ENCODE measurements at places on chromosomes 2 and 18.

- no peak for DNase-seq
Measured at GRCh38 chr2:219508971-219509779, 5.1 kb upstream of the ASIC4 start.

DNA sequence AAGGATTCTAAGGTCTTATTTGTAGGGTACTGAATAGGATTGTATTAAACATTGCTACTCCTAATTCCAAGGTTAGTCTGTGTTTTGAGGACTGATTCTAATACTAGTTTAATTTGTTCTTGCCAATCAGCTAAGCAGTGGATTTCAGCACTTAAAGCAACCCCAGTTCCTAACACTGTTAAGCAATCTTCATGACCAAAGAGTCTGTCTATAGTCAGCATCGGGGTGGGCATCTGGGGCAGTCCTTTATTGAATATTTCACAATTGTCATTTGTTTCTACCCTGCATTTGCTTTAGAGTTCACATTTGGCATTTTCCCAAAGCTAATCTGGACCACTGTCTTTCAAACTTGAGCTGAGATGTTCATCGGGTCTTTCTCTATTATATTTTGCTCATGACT is 248.0 kb upstream of the TANK start:
- no peak for DNase-seq

DNA sequence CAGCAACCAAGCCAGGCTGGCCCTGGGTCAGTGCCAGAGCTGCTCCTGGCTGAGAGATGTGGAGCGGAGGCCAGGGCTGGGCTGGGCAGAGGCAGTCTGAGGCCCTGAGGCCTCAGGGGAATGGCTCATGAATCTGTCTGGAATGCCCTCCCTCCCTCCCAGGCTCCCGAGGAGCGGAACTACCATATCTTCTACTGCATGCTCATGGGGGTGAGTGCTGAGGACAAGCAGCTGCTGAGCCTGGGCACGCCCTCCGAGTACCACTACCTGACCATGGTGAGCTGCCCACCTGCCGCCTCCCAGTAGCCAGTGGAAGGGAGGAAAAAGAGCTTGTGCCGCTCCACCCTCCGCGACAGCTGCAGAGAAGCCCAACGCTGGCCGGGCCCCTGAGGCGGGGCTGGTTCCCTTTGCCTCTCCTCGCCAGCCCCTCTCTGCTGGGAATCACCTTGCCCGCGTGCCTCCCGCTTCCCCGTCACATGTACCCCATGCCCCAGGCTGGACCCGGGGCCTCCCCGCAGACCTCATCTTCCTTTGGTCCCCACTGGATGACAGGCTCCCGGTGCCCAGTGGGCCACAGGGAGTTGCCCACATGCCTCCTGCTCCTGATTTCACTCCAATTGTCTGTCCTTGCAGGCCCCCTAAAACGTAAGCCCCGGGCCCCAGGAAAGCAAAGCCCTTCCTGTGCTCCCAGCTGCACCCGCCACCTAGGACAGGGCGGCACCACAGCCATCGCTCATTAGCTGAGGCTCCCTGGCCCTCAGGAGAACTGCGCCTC is 41.1 kb downstream of the MYO7B start:
- no peak for DNase-seq

DNA sequence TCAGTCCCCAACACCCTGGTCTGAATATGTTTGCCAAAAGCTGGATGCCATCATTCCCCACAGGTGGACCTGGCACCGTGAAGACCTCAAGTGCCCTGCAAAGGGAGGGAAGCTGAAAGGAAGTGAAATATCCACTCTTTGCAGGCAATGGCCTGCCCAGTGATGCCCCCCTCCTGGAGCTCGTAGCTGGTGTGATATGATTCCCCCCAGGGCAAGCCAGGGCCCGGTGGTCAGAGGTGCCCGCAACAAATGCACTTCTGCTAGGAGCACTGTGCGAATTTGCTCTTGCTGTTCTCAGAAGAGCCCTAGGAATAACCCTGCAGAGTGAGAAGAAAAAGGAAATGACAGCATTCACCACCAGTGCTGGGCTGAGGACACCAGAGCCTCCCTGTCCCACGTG is 247.4 kb downstream of the KLHL29 start:
- DNase-seq, result no peak

DNA sequence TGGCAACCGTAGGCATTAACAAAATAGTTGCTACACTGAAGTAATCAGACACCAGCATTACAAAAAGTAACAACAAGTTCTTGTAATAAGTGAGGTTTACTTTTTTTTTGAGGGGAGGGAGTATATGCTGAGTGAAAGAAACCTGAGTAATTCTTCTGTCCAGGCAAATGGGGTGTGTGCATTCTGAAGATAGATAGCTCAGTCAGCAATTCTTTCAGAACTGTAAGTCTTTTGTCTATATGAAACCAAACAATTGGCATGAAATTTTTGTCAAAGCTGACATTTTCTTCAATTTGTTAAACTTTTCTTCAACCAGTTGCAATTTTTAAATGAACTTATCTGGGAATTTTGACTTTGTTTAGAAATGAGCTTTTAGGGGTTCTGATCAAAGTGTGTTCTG is 208.1 kb upstream of the THSD7B start:
- DNase-seq, result no peak
